Astrocyte (in vitro differentiated cells and primary cell): ENCODE measurements at places on chromosomes 6 and 20. TPM values are rescaled to one million over a fixed set of nuclear protein-coding genes. Genes with fewer than 3 reads are reported as not detected.
A peak's percentile ranks its signal among the peaks of the same experiment; 100 is the strongest.

DNA sequence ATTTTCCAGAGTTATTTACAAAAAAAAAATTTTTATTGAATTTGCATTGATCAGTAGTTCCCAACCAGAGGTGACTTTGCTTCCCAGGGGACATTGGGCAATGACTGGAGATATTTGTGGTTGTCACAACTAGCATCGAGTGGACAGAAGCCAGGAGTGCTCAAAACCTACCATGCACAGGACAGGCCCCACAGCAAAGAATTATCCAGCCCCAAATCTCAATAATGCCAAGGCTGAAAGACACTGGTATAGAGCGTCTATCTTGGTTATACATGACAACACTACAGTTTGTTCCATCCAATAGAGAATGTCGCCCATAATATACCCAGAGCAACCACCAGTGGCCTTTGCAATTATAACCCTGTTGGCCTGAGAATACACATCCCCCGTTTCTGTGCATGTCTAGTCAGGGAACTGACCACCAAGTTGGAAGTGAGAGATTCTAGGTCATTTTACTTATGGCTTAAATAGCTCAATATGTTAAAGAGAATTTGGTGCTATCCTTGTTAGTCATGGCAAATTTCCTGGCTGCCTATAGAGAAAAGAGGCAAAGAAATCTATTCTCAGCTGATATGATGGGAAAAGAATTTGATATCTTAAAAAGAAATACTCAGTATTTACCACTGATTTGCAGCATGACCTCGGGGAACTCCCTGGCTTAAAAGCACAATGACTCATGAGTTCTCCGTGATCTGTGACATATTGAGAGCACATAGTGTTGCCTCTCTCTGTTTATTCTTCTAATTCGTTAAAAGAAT is 76.0 kb upstream of the ADTRP start:
- no peaks in the 10 kb centered on the region for H3K36me3 ChIP-seq
- no peak overlapping the region for H3K4me3 ChIP-seq
- no peaks in the 10 kb centered on the region for H3K27me3 ChIP-seq
- DNase-seq = peak; percentile 73

DNA sequence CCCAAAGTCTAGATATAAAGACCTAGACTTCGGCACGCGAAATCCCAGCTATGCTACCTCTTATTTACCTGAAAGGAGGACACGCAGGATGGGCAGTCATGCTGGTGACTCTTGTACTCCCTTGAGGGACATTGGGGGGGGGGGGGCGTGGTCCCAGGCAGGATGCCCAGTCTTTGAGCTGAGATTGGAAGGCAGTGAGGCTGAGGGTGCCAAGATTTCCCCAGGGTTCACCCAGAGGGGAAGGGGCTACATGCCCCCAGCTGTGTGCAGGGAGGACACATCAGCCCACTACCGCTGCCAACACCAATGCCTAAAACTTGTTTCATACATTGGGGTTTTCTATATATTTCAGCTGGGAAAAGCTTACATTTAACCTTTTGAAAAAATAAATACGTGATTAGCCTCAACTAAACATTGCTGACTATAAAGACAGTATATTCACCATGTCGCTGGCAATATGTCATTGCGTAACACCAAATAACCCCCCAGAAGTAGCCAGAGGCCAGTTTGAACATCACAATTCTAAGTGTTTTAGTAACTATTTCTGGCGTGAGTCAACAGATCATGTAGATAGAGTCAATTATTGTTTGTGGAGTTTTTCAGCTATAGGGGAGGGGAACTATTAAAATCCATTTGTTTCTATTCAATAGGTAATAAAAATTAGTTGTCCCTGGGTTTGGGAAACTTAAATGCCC is 21.6 kb downstream of the MGME1 start:
- H3K27me3 ChIP-seq = no peaks in the 10 kb centered on the region
- H3K36me3 ChIP-seq = peaks cover 10% of the 10 kb centered on the region
- DNase-seq = no peak
- no peak overlapping the region for H3K4me3 ChIP-seq
- no peak overlapping the region for H3K27ac ChIP-seq

Gene KIF6
- total RNA-seq = 1.2 and 2.0 TPM in 2 replicates

Gene ECT2L
- total RNA-seq = not detected in 2 replicates

DNA sequence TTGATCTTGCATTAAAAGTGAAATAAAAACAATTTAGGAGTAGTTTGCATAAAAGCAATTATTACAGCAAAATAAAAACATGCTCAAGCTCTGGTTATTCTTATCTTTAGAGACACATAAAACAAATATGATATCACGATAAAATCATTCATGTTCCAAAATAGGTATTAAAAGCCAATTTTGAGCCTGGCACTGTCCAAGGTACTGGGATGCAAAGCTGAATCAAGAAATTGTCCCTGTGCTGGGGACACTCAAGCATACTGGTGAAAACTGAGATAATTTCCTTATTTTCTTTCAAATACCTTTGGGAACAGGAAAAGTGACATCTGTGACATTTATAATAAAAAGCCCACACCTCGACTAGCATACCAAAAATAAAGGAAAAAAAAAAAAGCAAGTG is 931 bp upstream of the MTCL3 start:
- DNase-seq = peak; percentile 6
- no peaks in the 10 kb centered on the region for H3K27me3 ChIP-seq
- no peaks in the 10 kb centered on the region for H3K36me3 ChIP-seq
- H3K4me1 ChIP-seq = peaks cover 5% of the 10 kb centered on the region
- H3K4me3 ChIP-seq = no peak overlapping the region

GRCh38 chr6:91852252-91852651 is 1265.4 kb upstream of the MAP3K7 start:
- no peaks in the 10 kb centered on the region for H3K27me3 ChIP-seq
- no peak for DNase-seq
- H3K4me1 ChIP-seq = no peaks in the 10 kb centered on the region
- H3K27ac ChIP-seq = no peak overlapping the region
- H3K36me3 ChIP-seq = no peaks in the 10 kb centered on the region
- H3K4me3 ChIP-seq = no peak overlapping the region

Gene TOX2
- 0.16 TPM in 1 of 2 replicates, not detected in the other for total RNA-seq

GRCh38 chr6:35435074-35435837 is 16.9 kb upstream of the FANCE start:
- H3K36me3 ChIP-seq = no peaks in the 10 kb centered on the region
- no peak overlapping the region for H3K27ac ChIP-seq
- DNase-seq = no peak
- H3K4me1 ChIP-seq = no peaks in the 10 kb centered on the region
- no peak overlapping the region for H3K4me3 ChIP-seq
- H3K27me3 ChIP-seq = no peaks in the 10 kb centered on the region
